ENCODE measurements at places on chromosomes 6 and 20.

- DNase-seq, result no peak
Measured at GRCh38 chr6:25010902-25011625, 75.3 kb upstream of the RIPOR2 start.

DNA sequence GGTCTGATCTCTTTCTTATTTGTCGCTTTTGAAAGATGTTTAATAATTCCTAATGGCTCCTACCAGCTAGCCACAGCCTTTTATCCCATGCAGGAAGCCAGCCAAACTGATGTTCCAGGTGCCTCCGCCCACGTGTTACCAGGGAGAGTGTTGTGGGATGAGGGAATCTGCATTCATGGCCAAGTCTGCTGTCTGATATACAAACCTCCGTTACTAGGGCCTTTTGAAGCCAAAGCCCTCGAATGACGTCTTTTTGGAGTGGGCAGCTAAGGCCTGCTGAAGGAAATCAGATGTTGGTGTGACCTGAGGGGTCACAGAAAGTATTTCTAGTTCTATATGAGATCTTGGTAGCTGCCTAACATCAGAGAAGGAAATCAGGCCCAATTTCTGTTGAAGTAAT, 21.3 kb downstream of the STK35 start:
- no peak for DNase-seq

- DNase-seq, result no peak
Measured at GRCh38 chr6:15977050-15977449, 151.8 kb upstream of the MYLIP start.

DNA sequence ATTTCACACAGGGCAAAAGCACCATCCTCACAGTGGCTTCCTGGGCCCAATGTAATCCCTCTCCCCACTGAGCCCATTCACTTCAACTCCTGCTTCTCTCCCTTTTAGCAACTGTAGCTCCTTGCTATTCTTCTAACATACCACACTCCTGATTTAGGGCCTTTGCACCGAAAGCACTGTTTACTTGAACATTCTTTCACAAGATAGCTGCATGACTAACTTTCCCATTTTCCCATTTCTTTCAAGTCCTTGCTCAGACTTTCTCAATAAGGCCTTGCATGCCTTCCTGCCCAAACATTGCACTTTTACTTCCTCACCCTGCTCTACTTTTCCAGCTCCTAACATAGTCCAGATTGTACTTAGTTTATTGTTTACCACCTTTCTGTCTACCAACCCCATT, 73.0 kb downstream of the SHPRH start:
- no peak for DNase-seq

DNA sequence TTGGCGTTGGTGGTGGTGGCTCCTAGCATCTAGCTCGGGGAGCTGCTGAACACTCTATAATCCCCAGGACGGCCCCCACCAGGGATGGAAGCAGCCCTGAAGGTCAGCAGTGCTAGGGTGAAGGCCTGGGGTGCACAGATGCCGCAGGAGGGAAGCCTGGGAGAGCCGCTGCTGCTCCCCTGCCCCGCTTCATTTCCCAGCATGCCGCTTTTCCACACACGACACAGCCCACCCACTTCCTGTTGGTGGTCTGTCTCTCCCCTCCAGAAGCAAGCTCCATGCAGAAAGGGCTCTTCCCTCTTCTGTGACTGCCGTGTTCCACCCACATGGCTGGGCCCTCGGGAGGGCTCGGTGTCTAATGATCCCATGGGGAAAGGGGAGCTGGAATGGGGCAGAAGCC, 35.3 kb downstream of the GNAS-AS1 start:
- DNase-seq, result no peak

DNA sequence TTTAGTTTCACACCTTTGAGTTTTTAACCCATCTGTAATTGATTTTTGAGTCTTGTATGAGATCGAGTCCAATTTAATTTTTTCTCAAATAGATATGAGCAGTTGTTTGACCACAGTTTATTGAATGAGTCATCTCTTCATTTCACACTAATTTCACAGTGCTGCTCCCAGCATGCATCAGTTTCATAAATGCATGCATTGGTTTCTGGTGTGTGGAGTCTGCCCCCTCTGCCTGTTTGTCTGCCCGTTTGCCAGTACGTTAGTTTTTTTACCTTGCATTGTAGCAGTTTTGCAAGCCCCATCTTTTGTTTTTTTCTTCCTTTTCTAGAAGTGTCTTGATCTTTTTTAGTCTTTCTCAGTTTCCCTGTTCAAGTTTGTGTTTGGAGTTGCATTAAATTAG, 11.9 kb downstream of the SLX4IP start:
- DNase-seq, result peak; percentile 68
